Putamen (tissue), 1 donor: ENCODE measurements at places on chromosomes 2 and 18.

DNA sequence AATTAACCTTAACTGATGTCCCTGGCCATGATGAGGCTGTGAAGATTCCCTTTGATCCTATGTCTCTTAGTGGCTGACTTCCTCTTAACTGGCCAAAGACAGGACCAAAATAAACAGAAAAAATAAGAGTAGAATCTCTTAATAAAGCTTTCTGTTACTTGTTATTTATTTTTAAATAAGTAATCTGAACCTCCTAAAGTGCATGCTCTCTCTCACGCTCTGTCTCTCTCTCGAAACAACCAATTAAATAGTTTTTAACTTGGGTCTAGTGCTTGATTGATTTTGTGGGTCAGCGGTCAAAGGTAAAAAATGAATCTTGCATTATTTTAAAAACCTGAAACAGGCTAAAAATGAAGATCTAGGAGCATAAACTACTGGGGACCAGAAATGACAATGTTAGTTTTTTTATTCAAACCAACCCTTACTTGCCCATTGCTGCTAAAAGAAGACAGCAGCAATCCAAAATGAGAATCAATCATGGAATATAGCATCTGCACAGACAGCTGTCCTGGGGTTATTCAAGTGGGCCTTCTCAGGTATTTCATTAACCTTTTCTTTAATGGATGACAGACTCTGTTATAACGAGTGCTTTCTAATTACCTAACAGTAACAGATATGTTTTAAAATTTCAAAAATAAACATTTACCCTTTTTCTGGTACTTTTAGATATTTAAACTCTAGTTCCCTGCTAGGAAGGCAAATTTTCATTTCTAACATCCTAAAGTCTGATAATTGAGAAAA lies 11.2 kb downstream of the GAREM1 start:
- DNase-seq = no peak

DNA sequence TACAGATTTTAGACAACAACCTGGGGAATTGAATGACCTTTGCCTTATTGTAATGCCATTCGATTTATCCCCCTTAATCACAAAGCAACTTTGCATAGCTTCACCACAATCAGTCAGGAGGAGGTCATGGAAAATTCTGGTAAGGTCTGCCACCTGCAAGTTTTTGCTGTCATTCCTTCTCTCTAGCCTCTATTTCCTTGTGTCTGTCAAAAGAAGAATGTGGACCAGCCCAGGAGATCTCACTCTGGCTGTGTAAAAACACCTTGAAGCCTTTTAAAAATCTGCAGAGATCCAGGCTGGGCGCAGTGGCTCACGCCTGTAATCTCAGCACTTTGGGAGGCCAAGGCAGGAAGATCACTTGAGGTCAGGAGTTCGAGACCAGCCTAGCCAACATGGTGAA lies 74.1 kb upstream of the BZW1 start:
- DNase-seq = no peak

- DNase-seq = no peak
Measured at GRCh38 chr2:120776649-120777048, 41.0 kb downstream of the GLI2 start.

GRCh38 chr2:172860336-172860707 lies 124.7 kb downstream of the RAPGEF4 start:
- DNase-seq = no peak

DNA sequence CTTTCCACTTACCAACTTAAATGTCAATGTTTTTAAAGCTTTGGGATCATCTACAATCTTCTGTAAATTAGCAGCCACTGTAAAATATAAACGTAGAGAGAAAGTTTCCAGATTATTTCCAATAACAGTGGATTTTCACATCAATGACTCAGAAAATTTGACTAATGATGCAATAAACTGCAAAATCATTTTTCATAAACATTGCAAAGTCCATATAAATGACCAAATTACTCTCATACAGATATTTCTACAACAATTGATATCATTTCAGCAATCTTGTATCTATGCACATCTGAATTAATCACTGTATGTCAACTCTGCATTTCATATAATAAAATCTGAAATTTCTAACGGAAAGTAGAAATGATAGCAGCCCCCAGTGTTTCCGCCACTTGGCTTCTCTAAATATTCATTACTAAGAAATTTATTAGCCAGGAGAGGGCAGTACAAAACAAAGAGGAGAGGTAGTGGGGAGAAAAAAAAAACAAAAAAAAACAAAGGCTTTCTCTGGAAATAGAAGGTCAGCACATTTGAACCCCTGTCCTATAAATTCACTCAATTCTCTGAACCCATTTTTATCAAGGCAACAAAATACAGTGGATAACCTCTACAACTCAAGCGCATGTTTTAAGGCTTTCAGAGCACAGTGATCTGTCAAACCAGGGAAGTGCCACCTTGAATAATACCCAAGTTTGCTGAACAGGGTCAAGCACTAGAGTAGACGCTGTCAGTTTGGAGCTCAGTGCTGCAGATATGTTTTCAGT lies 282.6 kb downstream of the STK39 start:
- no peak for DNase-seq

GRCh38 chr2:19187323-19188020 lies 171.0 kb downstream of the OSR1 start:
- no peak for DNase-seq

DNA sequence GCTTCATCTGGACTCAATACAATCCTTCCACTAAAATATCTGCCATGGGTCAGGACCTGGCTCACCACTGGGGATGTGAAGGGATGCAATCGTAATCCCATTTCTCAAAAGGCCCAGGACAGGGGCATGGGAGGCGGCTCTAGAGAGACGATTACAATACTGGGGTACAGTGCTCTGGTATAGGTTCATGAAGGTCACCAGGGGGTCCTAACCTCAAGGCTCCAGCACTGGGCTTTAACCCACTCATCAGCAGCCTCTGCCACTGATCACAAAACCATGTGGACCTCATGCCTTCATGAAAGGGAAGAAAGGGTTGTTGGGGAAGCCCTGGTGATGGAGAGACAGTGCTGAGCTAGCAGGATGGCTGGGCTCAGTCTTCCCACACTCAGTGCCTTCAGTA lies 48.8 kb downstream of the ADD2 start:
- DNase-seq = no peak

DNA sequence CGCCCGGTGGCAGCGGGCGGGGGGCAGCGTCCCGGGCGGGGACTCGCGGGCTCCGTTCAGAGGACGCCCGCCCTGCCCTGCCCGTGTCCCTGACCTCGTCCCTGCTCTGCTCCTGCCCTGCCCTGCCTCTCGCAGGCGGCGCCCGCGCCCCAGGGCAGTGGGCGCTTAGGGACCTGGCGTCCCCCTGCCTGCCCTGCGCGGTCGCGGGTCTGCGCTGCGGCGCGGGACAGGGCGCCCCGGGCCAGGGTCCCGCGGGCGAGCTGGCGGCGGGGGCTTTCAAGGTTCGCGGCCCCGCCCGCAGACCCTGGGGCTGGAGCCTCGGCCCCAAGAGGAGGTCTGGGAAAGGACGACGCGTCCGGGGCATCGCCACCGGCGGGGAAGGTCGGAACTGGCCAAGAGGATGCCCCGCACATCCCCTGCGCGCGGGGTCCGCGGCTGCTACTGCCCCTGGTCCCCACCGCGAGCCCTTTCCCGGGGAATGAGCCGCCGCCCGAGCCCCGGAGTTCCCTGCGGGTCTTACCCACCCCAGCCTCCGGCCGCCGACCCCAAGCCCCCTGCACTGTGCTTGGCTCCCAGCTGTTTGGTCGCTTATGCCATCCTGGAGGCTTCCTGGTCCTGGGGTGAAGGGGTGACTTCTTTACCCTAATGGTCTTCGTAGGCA lies 679 bp downstream of the RNF144A start:
- DNase-seq = no peak

GRCh38 chr2:170204298-170204951 lies 26.5 kb downstream of the MYO3B start:
- DNase-seq = peak; percentile 53

- no peak for DNase-seq
Measured at GRCh38 chr2:102950371-102950946, 188.6 kb downstream of the TMEM182 start.

DNA sequence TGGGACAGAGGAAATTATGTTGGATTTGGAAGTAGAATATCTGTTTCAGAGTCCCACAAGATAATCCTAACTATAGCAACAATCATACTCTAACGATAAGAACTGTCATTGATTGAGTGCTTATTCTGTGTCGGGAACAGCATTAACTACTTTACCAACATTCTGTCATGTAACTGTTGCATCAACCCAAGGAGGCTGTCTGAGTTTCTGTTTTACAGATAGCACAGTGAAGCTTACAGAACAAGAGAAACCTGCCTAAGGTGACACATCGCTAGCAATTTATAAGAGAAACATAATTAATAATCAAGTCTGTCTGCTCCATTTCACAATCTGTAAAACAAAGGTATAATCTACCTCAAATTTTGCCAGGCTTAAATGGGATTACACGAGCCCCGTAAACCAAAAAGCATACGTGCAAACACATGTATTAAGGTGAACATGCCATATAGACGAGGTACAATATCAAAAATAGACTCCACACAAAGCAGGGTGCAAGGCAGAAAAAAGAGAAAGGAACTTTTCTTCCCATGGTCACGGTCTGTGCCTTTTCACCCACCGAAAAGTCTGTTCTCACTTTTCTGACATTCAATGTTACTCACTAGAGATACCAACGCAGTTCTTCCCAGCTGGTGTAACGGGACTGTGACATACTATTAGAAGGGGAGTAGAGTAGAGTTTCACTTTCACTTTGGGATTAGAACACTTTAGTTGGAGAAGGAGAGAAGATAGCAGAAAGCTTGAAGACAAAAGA lies 37.2 kb upstream of the SLC8A1 start:
- no peak for DNase-seq

GRCh38 chr2:232794981-232795380 lies 18.6 kb upstream of the KCNJ13 start:
- no peak for DNase-seq

GRCh38 chr2:150931451-150931850 lies 330.2 kb downstream of the RBM43 start:
- no peak for DNase-seq

GRCh38 chr2:8276026-8276425 lies 405.8 kb upstream of the ID2 start:
- DNase-seq = no peak

DNA sequence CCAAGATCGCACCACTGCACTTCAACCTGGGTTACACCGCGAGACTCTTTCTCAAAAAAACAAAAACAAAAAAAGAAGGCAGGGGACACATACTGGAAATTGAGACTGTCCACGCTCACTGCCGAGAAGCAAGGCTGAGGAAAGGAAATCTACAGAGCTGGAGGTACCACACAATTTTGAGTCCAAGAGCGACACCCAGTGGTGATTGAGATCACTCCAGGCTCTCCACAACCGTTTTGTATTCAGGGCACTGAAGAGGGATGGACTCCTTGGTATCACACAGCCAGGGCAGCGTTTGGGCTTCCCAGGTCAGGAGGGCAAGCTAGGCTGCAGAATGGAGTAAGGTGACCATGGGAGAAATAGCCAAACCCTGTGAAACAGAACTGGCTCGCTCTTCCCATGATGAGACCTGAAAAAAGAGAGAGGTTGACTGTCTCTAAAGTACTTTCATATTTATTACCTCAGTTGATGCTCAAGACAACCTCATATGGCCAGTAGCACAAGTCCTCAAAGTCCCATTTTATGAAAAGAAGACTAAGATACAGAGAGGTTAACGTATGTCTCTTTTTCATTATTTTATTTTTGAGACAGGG lies 74.5 kb upstream of the YPEL5 start:
- peak; percentile 62 for DNase-seq

DNA sequence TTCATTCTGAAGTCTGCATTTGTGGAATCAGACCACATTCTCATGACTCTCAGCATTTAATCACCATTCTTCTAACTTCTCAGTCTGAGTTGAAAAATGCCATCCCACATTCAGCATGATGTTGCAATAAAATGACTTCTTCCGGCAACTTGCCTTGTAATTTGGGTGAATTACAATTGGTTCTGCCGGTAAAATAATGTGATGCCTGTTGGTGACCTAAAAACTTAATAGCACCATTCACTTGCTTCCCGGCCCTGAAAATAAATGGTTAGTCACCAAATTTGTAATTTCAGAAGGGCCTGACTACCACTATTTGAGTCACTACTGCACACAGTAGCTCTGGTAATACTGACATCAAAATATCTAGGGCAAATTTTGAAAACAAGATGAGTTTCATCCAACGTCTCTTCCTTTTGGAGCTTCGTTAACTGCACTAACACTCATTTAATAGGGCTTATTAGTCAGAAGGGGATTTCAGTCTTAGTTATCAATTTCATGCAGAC lies 637.1 kb upstream of the CHAC2 start:
- peak; percentile 7 for DNase-seq

DNA sequence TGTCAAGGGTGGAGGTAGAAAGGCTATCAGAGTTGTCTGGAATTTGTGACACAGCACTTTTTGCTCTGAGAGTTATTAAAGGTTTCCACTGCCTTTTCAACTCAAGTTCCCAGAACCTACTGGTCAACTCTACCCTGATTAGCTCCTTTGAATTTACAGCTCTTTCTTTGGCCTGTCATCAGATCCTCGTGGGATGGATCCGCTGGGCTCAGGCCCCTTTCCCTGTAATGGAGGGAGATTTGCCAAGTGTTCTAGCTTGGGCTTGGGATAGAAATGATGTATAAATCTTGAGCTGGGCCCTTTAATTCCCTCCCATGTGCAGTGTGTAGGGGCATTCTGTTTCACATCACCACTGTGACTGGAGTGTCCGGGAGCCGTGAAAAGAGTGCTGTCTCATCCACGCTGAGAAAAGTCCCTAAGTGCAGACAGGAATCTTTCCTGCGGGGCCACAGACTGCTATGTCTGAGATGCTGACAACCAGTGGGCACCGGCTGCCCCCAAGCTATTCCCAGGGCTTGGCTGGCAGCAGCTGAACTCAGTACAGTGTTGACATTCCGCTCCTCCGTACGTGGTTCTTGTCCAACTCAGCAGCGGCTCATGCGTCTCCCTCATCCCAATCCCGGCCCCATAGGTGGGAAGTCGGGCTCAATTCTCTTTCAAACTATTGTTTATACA lies 46.9 kb upstream of the ARHGAP28 start:
- DNase-seq = no peak

GRCh38 chr18:55419132-55419946 lies 168.7 kb downstream of the TCF4 start:
- no peak for DNase-seq

DNA sequence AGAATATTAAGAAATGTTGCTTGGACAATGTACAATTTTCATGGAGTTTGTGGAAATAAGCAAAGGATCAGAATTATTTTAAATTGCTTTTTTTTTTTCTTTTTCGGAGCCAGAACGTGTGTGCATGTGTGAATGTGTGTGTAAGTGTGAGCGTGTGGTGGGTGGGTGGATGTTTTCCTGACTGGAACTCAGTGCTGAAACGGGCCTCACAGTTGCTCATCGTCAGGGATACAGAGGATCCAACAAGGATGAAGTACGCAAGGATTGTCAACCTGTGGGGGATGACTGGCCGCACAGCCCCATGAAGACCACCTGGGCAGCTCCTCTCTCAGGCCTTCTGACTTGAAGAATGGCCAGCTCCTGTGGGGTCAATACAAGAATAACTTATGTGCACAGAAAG lies 17.5 kb downstream of the IL1B start:
- DNase-seq = no peak
